ENCODE measurements at places on chromosomes 1 and 21.

- no peak for DNase-seq
These were observed 28.5 kb upstream of the RLF start for GRCh38 chr1:40132383-40133311.

GRCh38 chr1:234735476-234735875 is 125.5 kb upstream of the IRF2BP2 start:
- DNase-seq: no peak

GRCh38 chr1:228804640-228805413 is 69.5 kb downstream of the RHOU start:
- peak; percentile 9 for DNase-seq

DNA sequence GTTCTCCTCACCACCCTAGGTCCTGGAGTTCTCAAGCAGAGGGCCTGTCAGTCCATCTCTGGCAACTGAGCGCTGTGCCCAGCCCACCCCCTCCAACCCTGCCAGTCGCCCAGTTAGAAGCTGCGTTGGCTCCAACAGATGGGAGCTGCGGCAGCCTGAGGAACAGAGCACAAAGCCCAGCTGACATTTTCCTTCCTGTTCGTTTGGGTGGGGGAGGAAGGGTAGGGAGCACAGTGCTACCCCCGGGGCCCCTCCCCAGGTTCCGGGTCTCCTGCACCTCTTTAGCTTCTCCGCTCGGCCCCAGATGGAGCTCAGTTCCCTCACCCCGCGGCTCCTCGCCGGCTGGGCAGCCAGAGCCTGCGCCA is 1.4 kb downstream of the LRRN2 start:
- DNase-seq: no peak

DNA sequence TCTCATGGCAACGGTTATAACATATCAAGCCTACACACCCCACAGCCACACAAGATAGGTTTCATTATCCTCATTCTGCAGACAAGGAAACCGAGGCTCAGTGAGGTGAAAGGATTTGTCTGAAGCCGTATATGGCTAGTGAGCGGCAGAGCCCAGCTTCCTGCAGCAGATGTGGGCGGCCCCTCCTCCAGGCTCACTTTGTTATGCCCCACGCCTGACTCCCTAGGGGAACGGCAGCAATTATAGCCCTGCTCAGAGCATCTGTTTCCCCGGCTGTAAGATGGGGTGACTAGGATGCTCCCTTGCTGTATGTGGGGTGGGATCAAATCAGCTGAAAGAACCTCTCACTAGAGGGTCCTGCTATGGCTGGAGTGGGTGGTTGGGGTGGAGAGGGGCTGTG is 22.1 kb downstream of the GRHL3 start:
- DNase-seq: no peak

DNA sequence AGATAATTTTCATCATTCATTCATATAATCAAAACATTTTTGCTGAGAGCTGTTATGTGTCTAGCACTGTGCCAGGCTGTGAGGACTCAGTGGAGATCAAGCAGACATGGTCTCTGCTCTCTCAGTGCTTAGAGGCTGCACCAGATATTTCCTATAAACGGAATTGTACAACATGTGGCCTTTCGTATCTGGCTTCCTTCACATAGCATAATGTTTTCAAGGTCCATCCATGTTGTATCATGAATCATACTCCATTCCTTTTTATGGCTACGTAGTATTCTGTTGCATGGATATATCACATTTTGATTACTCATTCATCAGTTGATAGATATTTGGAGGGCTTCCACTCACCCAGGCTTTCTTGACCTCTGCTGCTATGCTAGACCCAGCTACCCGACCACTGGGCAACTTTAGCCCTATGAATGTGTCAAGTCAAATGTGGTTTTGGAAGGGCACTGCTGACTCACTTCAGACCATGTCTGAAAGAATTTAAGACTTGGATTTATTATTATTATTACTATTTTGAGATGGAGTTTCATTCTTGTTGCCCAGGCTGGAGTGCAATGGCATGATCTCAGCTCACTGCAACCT is 18.5 kb downstream of the NCF2 start:
- DNase-seq: peak; percentile 63

GRCh38 chr1:109641861-109642260 is 14.0 kb upstream of the GSTM4 start:
- DNase-seq: no peak

GRCh38 chr1:245763873-245764331 is 609.1 kb downstream of the KIF26B start:
- DNase-seq: no peak

DNA sequence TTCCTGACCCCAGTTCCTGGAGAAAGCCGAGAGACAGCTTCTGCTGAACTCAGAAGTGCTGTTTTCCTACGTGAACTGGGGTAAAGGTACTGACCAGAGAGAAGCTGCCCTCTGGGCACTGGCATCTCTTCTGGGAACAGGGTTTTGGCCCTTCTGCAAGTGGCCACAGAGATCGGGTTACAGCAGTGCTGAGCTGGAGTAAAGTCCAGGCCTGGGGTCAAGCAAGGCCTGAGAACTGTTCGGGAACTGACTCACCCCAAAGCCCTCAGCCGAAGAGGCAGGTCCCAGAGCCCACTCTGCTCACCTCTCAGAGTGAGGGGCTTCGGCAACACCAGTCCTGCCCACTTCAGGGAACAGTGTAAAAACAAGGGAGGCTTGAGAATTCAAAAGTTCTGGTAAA is 177.2 kb upstream of the RUNX1 start:
- peak; percentile 57 for DNase-seq

DNA sequence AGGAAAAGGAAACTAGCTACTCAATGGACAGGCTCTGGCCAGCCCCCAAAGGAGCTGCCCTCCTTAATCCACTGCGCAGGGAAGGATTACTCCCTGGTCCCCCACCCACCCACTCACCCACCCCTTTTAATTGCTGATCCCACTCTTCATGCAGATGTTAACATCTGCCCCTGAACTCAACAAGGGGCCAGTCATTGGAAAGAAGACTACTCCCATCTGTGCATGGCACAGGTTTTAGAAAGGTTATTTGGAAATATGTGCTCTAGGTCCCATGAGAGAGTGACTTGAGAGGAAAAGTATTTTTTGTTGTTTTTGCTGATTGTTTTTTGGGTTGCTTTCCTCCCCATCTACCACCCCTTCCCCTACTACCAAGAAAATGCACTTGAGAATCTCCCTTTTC is 94.4 kb upstream of the FGGY start:
- no peak for DNase-seq

- DNase-seq: no peak
These were observed 35.6 kb upstream of the ERG start for GRCh38 chr21:38533887-38534286.

GRCh38 chr1:189205863-189206262 is 1271.8 kb downstream of the BRINP3 start:
- DNase-seq: no peak

DNA sequence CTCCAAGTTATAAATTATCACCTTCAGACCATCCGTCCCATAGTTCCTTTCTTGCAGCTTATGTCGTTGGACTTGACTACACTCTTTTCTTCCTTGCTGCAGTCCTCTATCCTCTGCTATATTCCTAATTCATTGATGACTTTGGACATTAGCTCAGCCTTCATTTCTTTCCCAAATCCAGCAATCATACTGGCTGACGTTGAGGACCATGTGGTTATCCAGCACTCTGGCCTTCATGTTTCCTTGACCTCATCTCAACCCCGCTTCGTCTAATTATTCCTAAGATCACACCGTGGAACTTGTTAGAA is 27.4 kb downstream of the RAD54L start:
- no peak for DNase-seq

DNA sequence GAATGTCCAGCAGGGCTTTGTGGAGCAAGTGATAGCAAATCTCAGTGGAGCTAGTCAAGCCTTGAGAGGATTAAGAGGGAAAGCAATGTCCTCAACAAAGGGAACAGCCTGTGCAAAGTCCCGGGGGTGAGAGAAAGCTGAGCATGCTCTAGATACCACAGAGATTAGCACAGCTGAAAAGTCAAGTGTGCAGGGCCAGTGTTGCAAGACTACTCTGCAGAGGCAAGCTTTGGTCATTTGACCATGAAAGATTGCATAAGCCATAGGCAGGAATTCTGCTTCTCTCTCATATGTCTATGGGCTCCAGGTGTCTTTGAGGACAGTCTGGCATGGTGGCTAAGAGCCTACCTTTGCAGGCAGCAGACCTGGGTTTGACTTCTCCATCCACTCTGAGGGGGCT is 181.0 kb upstream of the JUN start:
- DNase-seq: peak; percentile 50

DNA sequence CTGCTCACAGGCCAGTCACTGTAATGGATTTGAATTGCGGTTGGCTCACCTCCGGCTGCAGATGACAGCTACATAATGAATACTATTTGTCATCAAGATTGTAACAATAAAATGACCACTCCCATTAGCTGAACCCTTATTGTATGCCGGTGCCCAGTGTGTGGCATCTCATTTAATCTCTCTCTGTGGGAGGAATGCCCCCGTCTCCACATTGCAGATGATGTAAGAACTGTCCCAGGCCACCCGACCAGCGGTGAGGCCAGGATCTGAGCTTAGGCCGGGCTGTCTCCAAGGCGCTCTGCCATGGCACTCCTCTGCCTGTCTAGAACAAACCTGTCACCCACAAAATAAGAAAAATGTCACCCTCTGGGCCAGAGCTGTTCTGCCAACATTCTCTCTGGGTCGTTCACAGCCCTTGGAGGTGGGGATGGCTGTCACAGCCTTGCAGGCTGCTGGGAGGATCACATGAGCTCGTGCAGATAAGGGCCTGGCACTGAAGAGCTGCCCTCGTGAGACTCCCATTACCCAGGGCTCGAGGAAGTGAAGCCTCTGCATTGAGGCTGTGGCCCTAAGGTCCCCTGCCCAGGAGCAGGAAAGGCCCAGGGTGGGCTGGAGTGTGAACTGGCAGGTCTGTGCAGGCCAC is 52.7 kb downstream of the ECE1 start:
- no peak for DNase-seq

GRCh38 chr1:1215080-1215676 is 1.2 kb upstream of the TNFRSF4 start:
- no peak for DNase-seq

DNA sequence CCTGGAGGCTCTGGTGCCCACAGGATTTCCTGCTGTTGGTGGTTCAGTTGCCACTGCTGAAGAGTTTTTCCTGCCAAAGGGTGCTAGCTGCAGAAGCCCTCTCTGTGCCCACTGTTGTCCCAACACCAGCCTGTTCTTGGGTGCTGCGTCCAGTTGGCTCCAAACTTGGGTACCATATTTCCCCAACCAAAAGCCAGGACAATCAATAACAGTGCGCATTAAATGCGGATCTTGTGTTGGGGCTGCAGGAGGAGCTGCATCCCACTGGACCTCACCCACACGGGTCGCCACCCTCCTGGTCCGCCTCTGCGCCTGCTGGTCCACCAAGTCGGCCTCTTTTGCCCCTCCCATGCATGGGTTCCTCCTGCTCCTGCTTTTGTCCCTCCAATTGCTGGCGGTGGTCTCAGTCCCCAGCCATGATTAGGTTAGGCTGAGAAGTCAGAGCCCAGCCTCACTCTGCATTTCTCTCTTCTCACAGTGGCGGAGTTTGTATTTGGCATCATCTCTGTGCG is 9.8 kb downstream of the ABCG1 start:
- DNase-seq: no peak

GRCh38 chr1:180268556-180269075 is 38.6 kb downstream of the LHX4 start:
- no peak for DNase-seq

DNA sequence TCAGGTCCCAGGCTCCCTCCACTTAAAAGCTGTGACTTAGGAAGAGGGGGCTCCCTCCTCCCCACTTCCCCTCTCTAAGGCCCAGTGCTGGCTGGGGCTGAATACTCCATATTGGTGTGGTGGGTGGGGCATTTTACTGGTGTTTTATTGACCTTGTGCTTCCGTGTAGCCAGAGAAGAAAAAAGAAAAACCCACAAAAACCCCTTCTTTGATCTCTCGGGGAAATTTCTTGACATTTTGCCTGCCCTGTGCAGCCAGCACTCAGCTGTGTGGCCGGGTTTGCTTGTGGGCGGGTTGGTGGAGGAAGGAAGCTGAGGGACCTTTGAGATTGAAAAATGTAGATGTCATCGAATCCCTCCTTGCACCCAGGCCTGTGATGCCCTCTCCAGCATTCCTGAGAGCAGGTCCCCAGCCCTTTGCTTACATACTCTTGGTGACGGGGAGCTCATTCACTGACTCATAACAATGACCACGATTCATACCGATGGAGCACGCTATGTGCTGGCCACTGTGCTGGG is 24.8 kb downstream of the TNFRSF8 start:
- no peak for DNase-seq

GRCh38 chr1:24421502-24421901 is 5.9 kb downstream of the NIPAL3 start:
- no peak for DNase-seq

- DNase-seq: peak; percentile 37
These were observed at the start of gene POMGNT1 for GRCh38 chr1:46197964-46198811. Gene POMGNT1, minus strand, starts transcription at chr1:46198434. Its CDS starts 613 bp downstream, at chr1:46197821.

DNA sequence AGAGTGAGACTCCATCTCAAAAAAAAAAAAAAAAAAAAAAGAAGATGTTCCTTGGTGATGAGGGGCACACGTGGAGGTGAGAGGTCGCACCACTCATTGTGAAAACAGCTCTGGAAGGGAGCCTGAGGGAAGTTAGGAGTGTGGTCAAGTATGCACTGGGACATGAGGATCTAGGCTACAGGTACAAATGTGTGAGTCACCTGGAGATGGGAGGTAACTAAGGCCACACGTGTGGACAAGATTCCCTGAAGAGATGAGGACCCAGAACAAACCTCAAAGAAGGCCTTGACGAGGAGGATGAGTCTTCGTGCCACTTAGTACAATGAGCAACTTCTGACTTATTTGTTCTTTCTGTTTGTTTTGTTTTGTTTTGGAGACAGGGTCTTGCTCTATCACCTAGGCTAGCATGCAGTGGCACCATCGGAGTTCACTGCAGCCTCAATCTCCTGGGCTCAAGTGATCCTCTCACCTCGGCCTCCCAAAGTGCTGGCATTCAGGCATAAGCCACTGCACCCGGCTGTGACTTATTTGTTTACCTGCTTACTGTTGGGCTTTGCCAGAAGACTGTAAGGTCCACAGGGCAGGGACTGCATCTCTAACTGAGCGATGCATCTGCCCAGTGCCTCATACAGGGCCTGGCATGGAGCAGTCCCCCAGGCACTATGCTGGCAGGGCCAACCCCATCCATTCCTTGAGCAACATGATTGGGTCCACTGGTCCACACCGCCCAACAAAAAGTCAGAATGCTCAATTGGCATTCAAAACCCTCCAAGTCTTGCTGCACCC is 6.4 kb downstream of the ASAP3 start:
- DNase-seq: no peak

- DNase-seq: no peak
These were observed 93.8 kb downstream of the ROR1 start for GRCh38 chr1:63867429-63868176.

- DNase-seq: no peak
These were observed 109.7 kb downstream of the TGFB2 start for GRCh38 chr1:218454700-218455282.

DNA sequence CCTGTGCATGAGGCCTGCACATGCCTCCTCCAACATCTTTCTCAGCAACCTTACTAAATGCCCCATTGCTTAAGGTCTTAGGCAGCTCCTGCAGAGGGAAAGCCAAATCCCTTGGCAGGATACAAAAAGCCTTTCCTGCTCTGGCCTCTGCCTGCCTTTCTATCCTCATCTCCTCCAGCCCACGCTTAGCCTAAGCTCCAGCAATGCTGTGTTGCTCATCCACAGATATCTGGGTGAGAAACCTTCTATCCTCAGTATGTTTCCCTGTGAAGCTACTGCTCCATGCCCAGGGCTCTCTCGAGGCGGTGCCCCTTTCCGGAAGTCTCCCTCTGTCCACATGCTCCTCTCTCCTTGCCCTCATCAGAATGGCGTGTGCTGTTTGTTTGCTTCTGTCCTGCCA is 37.0 kb upstream of the CCSAP start:
- DNase-seq: peak; percentile 4
